ENCODE measurements at places on chromosomes 3 and 15.

GRCh38 chr3:196518966-196519717 lies 4.0 kb upstream of the SMCO1 start:
- DNase-seq = no peak

GRCh38 chr3:175246766-175247165 lies 387.6 kb downstream of the NAALADL2 start:
- DNase-seq = no peak

DNA sequence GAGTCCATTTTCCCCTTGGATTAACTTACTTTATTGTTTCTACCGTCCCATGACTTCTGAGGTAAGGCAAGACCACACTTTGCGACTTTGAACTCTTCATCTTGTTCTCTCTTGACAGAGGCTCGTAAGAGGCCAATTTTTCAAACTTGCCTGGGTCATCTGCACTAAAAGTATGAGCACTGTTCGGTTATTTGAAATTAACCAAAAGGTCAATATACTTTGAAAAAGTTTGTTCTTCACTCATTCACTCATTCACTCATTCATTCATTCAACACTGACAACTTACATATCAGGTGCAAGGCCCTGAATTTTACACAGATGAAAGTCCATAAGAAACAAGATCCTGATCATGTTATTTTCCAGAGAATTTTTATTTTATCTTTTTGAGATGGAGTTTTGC lies 57.9 kb downstream of the ATP1B3 start:
- DNase-seq = no peak

DNA sequence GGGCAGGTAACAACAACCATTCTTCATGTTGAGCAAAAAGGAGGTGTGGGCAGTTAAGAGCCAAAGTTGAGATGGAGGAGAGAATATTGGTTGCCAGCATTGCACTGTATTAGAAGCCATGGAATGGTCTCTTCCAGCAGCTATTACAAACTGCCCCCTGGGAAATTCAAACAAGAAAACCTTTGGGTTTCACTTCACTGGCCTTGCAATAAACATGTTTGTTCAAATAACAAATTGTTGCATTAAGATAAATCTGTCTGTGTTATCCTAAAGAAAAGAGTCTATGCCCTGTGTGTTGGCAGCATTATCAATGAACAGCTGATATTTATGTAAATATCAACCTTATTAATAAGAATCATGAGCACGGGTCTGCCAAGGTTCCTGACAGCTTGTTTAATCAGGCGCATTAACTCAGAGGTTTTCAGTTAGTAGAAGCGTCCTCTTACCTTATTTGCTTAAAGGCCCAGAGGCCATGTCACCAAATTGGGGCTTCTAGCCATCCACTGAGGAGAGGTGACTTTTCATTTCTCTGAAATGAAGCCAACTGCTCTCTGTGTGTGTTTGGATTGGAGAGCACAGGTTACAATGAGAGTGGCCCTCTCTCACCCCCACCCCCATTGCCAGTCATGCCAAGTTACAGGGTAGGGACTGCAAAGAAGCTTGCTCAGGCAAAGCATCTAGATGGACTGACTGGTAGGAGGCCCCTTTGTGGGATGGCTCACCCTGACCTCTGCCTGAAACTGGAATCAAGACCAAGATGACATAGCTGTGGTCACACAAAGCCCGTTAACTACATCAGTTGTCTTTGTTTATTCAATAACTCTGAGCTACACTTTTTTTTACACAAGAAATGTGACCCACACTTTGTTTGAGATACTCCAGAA lies 10.5 kb downstream of the FILIP1L start:
- no peak for DNase-seq

DNA sequence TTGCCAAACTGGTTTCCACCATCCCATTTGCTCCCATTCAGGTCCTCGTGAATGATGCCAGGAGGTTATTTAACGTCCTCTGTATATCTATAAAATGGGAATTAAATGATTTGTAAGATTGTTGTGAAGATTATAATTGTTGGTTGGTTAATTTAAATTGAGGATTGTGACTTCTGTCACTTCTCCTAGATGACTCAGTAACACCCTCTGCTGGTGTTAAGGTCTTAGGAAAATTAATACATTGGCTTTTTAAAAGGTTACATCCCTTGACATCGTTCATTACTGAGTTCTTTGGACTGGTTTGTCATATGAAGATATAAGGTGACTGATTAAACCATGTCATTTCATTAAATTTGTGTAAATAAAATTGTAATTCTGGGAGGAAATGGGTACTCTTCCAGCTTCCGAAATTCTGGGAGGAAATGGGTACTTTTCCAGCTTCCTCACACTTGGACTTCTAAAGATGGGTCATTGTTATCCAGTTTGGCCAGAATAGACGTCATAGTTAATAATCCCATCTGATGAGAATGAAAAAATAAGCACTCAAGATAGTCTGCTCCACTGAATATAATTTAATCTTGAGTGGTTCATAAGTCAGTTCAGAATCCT lies 33.3 kb upstream of the PAQR5 start:
- no peak for DNase-seq
